AG20443 (cell line): ENCODE measurements at places on chromosomes 2 and 18.

- no peak for DNase-seq
These were observed 12.7 kb downstream of the NCK2 start for GRCh38 chr2:105757433-105757832.

DNA sequence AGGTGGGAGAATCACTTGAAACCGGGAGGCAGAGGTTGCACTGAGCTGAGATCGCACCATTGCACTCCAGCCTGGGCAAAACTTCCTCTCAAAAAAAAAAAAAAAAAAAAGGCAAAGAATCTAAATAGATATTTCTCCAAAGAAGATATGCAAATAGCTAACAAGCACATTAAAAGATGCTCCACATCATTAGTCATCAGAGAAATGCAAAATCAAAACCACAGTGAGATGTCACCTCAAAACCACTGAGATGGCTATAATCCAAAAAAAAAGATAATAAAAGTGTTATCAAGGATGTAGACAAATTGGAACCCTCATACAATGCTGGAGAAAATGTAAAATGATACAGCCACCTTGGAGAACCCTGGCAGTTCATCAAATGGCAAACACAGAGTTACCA lies 8.4 kb downstream of the ST8SIA5 start:
- DNase-seq, result no peak

GRCh38 chr2:59900728-59901452 lies 652.6 kb downstream of the BCL11A start:
- no peak for DNase-seq

DNA sequence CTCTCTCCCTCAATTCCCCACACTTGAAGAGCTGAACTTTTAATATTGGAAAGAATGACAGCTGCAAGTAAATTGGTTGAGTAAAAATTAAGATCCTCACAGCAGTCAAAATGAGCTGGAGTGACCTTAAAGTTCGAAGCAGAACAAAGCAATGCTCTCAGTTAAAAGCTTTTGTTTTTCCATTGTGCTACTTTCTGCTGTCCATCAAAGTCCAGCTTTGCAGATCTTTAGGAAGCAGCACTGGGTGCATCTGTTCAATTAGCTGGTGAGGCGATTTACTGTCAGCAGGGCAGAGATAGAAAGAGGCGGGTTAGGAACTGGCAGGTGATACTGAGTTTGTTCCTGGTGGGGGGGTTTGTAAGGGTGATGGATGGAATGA lies 834.8 kb downstream of the CPS1 start:
- no peak for DNase-seq

DNA sequence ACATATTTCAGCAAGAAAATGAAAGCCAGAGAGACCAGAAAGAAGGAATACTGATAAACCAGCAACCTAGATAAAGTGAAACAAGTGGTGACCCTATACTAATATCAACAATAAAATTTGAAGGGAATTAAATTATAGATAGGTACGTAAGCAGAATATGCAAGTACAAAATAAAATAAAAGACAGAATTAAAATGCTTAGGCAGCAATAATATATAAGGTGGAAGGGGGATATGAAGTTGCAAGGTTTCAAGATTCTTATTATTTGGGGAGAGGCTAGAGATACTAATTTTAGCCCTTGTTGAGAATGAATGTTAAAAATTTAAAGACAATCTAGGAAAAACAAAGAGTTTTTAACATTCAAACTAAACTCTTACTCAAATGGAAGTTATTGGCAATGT lies 39.6 kb downstream of the HDLBP start:
- DNase-seq, result no peak

- DNase-seq, result peak; percentile 21
These were observed at the start of gene CCDC102B for GRCh38 chr18:68797871-68798270. TSS of gene CCDC102B (plus strand) at chr18:68798080. CDS start at chr18:68836764, 38,684 bp downstream.

- DNase-seq, result peak; percentile 34
These were observed 67.4 kb downstream of the ADNP2 start for GRCh38 chr18:80176334-80177073.

- no peak for DNase-seq
These were observed 184.7 kb upstream of the LINC00305 start for GRCh38 chr18:64333584-64333983.

- no peak for DNase-seq
These were observed 46.2 kb downstream of the HPCAL1 start for GRCh38 chr2:10348891-10349290.
